GM12878 (cell line): ENCODE measurements at places on chromosomes 5 and 9. TPM values are rescaled to one million over a fixed set of nuclear protein-coding genes. Genes with fewer than 3 reads are reported as not detected.

The CMYA5 gene
- 0.13 TPM in 2 replicates for total RNA-seq

GRCh38 chr9:76219560-76220151 lies 174.6 kb downstream of the RFK start:
- no peak for DNase-seq

DNA sequence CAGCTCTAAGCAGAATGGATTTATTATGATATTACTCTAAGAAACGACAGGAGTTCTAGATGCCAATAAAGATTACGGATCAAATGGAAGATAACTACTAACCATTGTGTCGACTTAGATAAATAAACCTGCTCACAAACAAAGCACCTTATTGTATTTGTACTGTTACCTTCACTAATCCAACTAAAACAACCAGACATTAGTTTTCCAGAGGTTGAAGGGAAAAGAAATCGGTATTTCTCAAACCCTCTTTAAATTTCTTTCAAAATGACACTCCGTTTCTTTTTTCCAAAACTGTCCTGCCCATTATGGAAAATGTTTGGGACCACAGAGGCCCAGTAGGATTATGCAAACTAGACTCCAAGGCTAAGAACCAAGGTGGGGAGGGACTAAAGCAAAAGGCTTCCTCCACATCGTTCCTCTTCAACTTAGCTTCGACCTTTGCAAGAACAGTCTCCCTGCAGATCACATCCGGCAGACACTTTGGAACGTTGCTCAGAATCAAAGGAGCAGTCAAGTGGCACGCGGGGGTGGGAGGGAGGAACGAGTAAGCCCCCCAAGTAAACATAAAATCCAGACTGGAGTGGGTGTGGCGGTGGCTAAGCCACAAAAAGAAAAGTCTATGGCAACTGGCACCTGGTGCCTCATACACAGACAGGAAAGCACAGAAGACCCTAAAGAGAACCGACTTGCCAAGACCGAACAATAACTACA lies 2.7 kb downstream of the MLLT3 start:
- no peak for DNase-seq

GRCh38 chr5:132070460-132071337 lies 2.9 kb upstream of the CSF2 start:
- no peak for DNase-seq

DNA sequence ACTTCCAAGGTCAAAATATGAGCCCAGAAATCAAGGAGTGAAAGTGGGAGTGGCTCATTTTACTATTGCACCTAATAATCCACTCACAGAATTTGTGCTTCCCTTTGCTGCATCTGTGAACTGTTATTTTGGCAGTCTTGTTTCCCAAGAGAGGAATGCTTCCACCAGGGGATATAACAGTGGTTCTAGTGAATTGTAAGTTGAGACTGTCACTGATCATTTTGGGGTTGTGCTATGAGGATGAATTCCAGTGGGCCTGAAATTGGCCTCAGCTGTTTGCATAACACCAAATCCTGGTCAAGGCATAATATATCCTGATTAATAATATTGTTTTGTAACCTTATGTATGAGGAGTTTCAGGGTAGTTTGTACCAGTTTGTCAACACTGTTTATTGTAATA lies 14.4 kb downstream of the FAM200C start:
- no peak for DNase-seq

DNA sequence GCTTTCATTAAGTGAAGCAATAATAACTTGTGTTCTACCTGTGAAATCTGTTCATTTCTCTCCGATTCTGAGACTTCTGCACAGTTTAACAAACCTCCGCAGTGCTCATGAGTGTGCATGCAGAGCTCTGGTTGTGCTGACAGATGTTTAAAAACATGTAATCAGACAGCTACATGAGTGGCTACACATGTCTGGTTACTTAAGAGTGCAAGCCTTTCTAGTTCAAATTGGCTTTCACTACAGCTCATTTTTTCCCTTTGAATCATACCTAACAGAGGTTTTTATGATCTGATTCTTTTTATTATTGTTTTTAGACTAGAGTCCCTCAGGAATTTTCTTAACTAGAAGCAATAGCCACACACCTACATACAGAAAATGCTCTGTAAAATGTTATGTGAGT lies 310.2 kb downstream of the ARRDC3 start:
- DNase-seq = no peak
